Activated CD4-positive, alpha-beta T cell treated with anti-CD3 and anti-CD28 coated beads, Interleukin-2, amount 10 ng/mL, durations not matched to agents 24 days and 14 days (primary cell): ENCODE measurements at places on chromosomes 11 and 22. TPM values are rescaled to one million over a fixed set of nuclear protein-coding genes. Genes with fewer than 3 reads are reported as not detected.
A peak's percentile ranks its signal among the peaks of the same experiment; 100 is the strongest.

GRCh38 chr11:122758974-122759373 is 79.3 kb upstream of the CRTAM start:
- no peaks in the 10 kb centered on the region for H3K36me3 ChIP-seq
- no peak overlapping the region for H3K27ac ChIP-seq
- no peak for DNase-seq
- H3K4me1 ChIP-seq: peaks cover 23% of the 10 kb centered on the region
- H3K27me3 ChIP-seq: no peaks in the 10 kb centered on the region

CATSPERZ gene
- not detected in 2 replicates for total RNA-seq

DNA sequence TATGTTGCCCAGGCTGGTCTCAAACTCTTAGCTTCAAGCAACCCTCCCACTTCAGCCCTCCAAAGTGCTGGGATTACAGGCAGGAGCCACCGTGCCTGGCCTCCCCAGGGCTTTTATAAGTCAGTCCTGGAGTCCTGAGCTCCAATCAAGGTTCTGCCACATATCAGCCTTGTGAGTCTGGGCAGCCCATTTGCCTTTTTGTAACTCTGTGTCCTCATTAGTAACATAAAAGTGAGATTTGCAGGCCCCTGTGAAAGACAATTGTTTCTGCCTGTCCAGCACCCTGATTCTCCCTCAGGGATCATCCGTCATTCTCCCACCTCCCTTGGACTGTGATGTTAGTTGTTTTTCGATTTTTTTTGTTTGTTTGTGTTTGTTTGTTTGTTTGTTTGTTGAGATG is 89.8 kb downstream of the MN1 start:
- H3K4me3 ChIP-seq: no peak overlapping the region
- no peaks in the 10 kb centered on the region for H3K4me1 ChIP-seq
- no peaks in the 10 kb centered on the region for H3K27me3 ChIP-seq
- H3K36me3 ChIP-seq: no peaks in the 10 kb centered on the region
- DNase-seq: no peak
- H3K27ac ChIP-seq: no peak overlapping the region

GRCh38 chr22:29243874-29244446 is 23.8 kb downstream of the RHBDD3 start:
- no peak overlapping the region for H3K4me3 ChIP-seq
- no peak for DNase-seq
- H3K36me3 ChIP-seq: no peaks in the 10 kb centered on the region
- H3K4me1 ChIP-seq: peaks cover 2% of the 10 kb centered on the region
- H3K27me3 ChIP-seq: peaks cover 33% of the 10 kb centered on the region

- DNase-seq: peak; percentile 80
- peak within 1 kb of the TSS; percentile 72 for H3K4me3 ChIP-seq
- H3K4me1 ChIP-seq: peaks cover 50% of the 10 kb centered on the region
- peaks cover 7% of the 10 kb centered on the region for H3K36me3 ChIP-seq
Measured at GRCh38 chr22:50545522-50546325, at the start of gene KLHDC7B. Gene KLHDC7B (plus strand): TSS chr22:50545899. CDS start chr22:50546244, 345 bp downstream.
